ENCODE measurements at places on chromosomes 7 and 10. TPM values are rescaled to one million over a fixed set of nuclear protein-coding genes. Genes with fewer than 3 reads are reported as not detected.

Gene PTPRZ1
- total RNA-seq = 32.3 TPM

DNA sequence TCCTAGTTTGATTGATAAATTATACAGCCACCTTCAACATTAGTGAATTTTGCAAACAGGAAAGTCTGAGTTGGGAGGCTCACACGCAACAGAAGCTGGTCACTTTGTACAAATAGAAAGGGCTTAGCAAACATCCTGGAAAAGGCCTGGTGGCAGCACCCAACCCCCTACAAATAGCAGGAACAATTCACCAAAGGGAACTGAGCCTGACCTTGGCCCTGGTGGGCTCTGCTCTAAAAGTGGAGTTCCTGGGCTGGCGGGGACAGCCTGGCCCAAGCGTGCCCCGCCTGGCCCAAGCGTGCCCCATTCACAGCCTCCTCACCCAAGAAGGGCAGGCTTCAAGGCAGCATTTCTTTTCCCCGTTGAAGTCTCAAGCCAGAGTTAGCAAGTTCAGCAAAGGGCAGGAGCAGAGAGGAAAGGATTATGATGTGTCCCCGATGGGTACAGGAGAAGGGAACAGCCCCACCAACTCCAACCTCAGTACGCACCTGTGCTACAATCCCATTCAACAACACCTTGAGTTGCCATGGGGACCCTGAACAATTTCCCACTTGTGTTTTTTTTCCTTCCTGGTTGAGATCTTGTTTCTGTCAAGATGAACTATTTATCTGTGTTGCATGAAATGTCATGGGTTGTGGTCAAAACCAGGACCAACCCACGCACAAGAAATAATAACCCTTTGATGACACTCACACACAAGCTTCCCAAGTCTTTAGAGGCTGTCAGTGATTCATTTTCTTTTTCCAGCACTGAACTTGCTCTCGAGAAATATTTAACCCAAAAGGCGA lies 43.4 kb downstream of the RGS10 start:
- DNase-seq = no peak

Gene EVX1
- not detected for total RNA-seq

GRCh38 chr7:86407291-86407690 lies 236.4 kb upstream of the GRM3 start:
- DNase-seq = peak; percentile 9

DNA sequence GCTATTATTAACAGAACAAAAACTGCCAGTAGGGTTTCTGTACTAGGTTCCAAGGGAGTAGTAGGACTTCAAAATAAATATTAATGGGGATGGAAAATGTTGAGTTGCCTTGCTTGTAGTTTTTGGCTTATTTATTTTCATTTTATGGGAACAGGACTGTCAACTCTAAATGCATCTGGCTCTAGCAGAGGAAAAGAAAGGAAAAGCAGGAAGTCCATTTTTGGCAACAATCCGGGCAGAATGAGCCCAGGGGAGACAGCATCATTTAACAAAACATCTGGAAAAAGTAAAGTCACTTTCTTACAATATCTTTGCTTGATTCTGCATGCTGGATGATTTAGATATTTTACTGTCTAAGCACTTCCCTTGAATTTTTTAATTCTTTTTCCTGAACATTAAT lies 69.4 kb downstream of the NOC3L start:
- DNase-seq = no peak

DNA sequence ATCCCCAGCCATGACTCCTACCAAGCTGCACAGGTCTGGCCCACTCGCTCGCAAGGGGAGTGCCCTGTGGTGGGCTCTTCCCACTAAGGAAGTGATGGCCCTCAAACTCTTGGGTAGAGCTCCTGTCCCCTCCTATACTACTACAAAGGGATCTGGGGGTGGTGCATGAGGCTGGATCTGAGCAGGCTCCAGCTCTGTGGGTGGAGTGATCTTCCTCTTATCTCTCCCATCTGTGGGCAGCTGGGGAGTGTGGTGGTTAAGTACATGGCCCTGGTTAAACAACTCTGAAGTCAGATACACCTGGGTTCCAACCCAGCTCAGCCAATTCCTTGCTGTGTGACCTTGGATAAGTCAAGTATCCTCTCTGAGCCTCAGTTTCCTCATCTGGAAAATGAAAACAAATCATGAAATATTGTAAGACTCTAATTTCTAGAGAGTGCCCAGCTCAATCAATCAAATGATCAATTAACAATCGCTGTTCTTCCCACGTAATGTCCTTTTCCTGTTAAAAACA lies 17.4 kb downstream of the DDIT4 start:
- DNase-seq = no peak

- no peak for DNase-seq
Measured at GRCh38 chr10:116636976-116637375, 16.2 kb downstream of the PNLIPRP2 start.

- no peak for DNase-seq
Measured at GRCh38 chr7:128959296-128959695, 21.6 kb downstream of the IRF5 start.

Gene CDC14C
- not detected for total RNA-seq

Data from foreskin keratinocyte (primary cell).